Stimulated activated CD8-positive, alpha-beta memory T cell treated with anti-CD3 and anti-CD28 coated beads, Interleukin-7, amount 100 ng/mL, for 24 hours (primary cell): ENCODE measurements at places on chromosomes 11 and 22.
A peak's percentile ranks its signal among the peaks of the same experiment; 100 is the strongest.

DNA sequence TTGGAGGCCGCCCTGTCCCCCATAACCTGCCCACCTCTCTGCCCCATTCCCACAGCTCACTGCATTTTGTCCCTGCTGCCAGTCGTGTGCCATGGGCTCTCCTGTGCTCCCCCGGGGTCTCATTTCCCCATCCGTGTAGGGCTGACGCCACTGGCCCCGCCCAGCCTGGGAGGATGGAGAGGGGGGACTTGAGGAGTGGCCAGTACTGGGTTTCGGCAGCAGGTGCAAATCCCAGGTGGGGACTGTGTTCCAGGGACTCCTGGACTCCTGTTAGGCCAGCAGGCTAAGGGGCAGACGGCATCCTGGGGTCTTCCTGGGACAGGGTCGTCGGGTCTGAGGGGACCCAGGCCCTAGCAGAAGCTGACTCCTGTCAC, 1.2 kb upstream of the MYO7A start:
- DNase-seq = no peak

GRCh38 chr22:30232716-30233218, 13.8 kb downstream of the LIF start:
- DNase-seq = no peak

DNA sequence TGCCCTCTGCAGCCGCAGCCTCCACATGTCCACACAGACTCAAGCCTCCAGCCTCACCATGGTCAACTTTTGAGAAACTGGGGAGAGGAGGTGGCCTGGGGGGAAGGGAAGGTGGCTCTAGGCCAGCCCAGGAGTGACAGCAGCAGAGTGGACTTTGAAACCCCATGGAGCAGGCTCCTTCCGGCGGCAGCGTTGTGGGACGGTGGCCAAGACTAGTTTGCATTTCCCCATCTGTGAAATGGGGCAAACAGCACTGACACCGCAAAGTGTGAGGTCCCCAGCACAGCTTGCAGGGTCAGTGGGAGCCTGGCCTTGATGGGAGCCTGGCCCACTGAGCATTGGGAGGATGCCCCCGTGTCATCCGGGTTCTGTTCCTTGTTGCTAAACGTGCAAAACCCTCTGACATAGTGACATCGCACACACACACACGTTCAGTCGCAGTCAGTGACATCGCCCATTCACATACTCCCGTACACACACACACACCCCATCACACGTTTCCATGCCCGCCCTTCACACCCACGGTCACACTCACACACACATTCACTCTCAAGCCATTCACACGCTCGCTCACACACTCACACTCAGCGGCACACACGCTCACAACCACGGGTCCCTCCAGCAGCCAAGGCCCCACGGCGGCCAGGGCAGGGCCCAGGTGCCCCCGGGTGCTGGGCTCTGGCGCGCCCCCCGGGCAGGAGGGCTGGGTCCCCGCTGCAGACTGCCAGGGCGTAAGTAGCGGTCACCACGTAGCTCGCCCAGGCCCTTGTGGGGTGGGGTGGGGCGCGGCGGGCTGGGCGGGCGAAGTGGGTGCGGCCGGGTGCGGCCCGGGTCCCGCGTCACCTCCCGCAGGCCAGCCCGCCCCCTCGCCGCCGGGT, 585 bp downstream of the CYB5R3 start:
- peak; percentile 12 for DNase-seq

GRCh38 chr11:28759311-28759710, 651.1 kb downstream of the METTL15 start:
- DNase-seq = no peak

GRCh38 chr11:37404231-37404630, 806.2 kb upstream of the RAG2 start:
- no peak for DNase-seq

DNA sequence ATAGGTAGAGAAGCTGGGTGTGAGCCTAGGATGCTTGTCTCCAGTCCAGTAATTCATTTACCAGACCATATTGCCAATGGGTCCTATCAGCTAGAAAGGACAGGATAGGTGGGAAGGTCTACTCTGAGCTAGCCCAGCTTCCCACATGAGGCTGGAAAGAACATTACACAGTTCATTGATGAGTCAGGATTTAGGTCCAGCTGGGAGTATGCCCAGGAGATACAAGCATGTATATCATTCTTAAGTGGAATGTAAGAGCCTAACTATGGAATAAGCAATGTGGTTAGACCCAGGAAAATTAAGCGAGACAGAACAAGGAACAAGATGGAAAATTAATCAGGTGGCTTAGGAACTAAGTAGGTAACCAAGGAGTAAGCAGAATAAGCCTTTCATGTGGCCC, 59.0 kb upstream of the TBCEL start:
- no peak for DNase-seq

GRCh38 chr22:29936186-29936585, 53.2 kb downstream of the MTMR3 start:
- no peak for DNase-seq

- DNase-seq = no peak
Observed at GRCh38 chr22:36386900-36387708, 663 bp downstream of the MYH9 start.

DNA sequence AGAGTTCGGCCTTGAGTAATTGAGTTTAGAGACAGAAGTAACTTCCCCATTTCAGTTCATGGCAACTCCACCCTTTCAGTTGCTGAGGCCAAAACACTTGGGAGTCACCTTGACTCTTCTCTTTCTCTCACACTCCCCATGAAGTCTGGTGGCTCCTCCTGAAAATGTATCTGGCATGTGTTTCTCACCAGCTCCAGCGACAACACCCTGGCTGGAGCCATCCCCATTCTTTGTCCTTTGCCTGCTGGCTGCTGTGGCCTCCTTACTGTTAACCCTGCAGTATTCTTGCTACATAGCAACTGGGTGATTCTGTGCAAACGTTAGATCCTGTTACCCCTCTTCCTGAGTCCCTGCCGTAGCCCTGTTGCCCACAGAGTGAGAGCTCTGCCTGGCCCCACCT, 23.8 kb downstream of the SLC6A5 start:
- DNase-seq = no peak

GRCh38 chr11:123504401-123504800, 74.3 kb downstream of the GRAMD1B start:
- DNase-seq = no peak

DNA sequence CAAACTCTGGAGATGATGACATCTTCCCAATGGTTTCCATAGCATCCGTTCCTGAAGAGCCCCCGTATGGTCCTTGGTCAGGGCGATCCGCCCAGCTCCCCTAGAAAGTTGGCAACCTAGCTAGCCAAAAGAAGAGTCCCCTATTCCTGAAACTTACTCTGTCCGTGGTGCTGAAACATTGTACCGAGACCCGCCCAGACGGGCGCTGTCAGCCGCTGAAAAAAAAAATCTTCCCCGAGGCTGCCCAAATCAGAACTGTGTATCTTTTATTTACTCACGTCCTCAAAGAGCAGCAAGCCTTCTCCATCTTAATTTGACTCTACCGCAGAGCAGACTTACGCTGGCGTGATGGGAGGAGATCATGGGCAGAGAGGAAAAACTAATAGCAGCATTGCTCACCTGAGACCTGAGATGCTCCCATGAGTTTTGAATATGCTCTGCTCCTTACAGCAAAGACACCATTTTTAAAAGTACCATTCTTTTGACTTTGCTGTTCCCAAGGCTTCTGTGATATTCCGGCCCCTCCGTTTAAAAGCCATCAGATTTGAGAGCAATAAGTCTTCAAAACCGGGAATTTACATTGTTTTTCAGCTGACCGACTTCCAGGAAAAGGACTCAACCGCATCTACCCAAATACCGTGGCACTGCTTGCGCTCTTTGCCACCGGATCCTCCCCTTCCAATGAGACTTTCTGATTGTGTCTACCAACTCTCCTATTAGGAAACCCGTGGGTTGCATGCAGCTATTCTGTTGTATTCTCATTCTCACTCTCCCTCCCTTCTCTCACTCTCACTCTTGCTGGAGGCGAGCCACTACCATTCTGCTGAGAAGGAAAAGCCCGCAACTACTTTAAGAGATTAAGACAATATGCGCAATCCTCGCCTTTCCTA, at the start of gene SLC17A6:
TSS of gene SLC17A6 (plus strand) at position 786 of the 890 bp plus-strand sequence. CDS start 153 bp downstream, outside the sequence.
- no peak for DNase-seq

GRCh38 chr11:33980897-33981296, 70.6 kb upstream of the CAPRIN1 start:
- DNase-seq = no peak

- no peak for DNase-seq
Observed at GRCh38 chr22:43012390-43012789, 2.6 kb downstream of the PACSIN2 start.

- no peak for DNase-seq
Observed at GRCh38 chr22:48823941-48824340, 1003.7 kb downstream of the BRD1 start.

GRCh38 chr22:33114565-33114964, 56.4 kb upstream of the SYN3 start:
- DNase-seq = no peak

- no peak for DNase-seq
Observed at GRCh38 chr11:119578521-119579191, 150.3 kb downstream of the NECTIN1 start.

DNA sequence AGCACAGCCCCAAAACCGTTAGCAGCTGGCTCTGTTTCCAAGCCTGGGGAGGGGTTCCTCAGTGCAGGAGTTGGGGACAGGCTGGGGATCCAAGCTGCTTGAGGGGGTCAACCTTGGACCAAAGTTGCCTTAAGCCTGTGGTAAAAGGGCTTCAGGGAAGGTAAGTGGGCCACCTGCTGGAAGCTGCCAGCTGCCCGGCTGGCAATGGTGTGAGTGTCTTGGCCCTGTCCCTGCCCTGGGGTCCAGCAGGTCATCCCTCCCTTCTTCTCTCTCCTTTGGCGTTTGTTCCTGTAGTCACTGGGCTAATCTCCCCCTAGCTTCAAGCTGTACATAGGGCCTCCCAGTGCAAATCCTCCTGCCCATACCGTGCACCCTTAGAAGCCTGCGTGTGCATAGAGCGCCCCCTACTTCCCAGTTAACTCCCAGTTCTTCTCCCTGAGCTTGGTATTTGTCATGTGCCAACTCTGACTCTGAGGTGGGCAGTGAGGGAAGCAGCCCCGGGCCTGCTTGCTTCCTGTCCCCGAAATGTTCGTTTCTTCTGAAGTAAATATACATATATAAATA, 4.4 kb downstream of the TMEM258 start:
- no peak for DNase-seq
